Glomerular endothelial cell (primary cell): ENCODE measurements at places on chromosomes 13 and 19. TPM values are rescaled to one million over a fixed set of nuclear protein-coding genes. Genes with fewer than 3 reads are reported as not detected.

Gene ALOX5AP
- 0.29 TPM in 1 of 2 replicates, not detected in the other for total RNA-seq

Gene PEG3
- 0.34 and 0.93 TPM in 2 replicates for total RNA-seq

Gene ITGBL1
- total RNA-seq = 1.3 and 1.4 TPM in 2 replicates

Gene IQCN
- total RNA-seq = 0.92 and 2.4 TPM in 2 replicates

Gene S1PR4
- total RNA-seq = 2.1 TPM in 1 of 2 replicates, not detected in the other

Gene NR1H2
- 65.8 and 68.7 TPM in 2 replicates for total RNA-seq

Gene ZNF491
- 1.2 and 3.1 TPM in 2 replicates for total RNA-seq

Gene ZNF468
- 14.2 and 19.4 TPM in 2 replicates for total RNA-seq

Gene ZNF426
- 8.8 and 9.1 TPM in 2 replicates for total RNA-seq

Gene SMAD9
- total RNA-seq = 1.4 and 2.3 TPM in 2 replicates

GRCh38 chr13:66576381-66576780, 653.8 kb downstream of the PCDH9 start:
- no peak for DNase-seq

DNA sequence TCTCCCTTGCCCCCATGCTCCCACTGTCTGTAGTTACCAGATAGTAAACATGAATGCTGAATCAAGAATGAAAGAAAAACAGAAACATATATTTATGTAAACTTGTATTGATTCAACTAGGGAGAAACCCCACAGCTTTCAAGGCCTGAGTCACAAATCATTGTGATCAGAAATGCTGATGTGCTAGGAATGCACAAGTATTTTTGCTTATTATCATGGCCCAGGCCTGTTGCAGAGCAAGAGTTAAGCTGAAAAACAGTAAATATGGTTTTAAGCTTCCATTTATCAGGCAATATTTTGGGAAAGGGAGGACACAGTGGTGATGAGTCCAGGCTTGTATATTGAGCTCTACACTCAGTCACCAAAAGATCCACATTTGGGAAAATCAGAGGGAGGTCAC, 669.6 kb downstream of the DIAPH3 start:
- DNase-seq = no peak

DNA sequence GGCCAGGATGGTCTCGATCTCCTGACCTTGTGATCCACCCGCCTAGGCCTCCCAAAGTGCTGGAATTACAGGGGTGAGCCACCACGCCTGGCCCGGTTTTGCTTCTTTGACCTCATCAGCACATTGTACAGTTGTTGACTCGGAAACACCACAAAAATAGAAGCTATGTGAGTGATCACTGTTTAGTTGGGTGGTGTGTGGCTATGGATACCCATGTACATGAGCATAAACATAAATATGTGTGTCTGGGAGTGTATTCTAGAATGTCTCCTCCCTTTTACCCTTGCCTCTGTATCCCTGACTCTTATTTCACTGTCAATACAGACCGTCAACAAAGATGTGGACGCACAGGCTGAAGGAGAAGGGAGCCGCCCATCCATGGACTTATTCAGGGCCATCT, 14.4 kb upstream of the WDR88 start:
- DNase-seq = no peak

- no peak for DNase-seq
Measured at GRCh38 chr19:33689138-33689746, 67.5 kb downstream of the CHST8 start.

DNA sequence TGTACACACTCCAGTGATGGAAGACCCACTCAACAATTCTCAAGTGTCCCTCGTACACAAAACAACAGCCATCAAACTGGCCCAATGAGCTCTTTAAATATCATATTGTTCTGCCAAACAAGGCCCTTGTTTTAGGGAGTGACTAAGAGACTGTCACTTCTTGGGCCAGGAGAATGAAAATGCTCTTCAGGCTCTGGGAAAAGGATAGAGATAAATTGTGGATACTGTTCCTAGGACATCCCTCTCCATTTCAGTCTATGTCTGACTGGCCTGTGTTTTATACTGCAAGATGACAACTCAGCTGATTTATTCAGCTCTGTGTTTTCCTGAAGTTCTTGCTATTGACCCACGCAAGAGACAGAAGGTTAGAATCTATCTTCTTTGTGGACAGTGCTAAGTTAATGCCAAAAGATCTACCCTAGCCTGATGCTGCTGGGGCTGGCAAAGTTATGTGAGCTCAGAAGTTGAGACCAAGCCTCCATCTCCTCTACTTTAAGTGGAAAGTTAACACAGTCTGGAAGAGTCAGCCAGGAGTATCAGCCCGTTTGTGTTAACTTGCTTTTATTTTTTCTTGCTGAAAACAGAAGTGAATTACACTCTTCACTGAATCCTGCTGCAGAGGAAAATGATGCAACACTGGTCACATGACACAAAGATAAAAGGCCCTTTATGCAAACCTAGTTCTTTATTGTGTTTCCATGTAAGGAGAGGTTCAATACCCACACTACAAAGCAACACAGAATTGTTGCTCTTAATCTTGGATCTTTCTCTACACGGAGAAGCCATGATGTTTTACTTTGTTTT, 14.6 kb downstream of the FRY start:
- no peak for DNase-seq

- DNase-seq = no peak
Measured at GRCh38 chr13:72403396-72404010, 323.9 kb downstream of the MZT1 start.

GRCh38 chr13:106382534-106382933, 152.9 kb downstream of the EFNB2 start:
- DNase-seq = no peak

GRCh38 chr13:96744367-96745331, 249.6 kb downstream of the OXGR1 start:
- DNase-seq = no peak

DNA sequence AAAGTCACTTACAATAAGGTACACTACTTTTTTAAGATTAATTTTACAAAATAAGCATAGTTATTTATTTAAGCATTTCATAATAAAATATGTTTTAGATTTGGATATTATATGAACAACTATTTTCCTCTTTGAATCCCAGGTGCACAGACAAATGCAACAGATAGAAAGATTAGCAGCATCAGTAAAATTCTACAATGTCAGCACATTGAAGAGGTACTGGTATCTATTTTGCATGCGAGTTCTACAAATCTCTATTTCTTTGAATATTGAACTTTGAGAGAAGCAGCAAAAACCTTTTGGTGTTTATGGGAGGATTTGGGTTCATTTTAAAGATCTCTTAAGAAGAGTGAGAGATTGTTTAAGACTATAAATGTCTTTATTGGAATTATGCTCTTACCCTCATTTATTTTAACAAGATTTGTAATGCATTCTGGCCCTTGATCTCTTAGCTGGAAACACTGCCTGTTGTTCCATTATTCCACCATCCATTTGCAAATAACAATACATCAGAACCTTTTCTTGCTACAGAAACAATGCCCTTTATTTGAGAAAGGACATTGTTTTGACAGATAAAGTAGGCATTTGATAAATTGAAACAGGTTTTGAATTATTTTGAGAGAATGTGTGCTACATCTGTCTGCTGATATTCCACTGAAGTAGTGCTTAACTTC, 558.8 kb upstream of the KLHL1 start:
- no peak for DNase-seq

GRCh38 chr13:37144661-37145060, 39.2 kb upstream of the CSNK1A1L start:
- DNase-seq = no peak

- no peak for DNase-seq
Measured at GRCh38 chr13:26509491-26509890, 48.0 kb upstream of the WASF3 start.

DNA sequence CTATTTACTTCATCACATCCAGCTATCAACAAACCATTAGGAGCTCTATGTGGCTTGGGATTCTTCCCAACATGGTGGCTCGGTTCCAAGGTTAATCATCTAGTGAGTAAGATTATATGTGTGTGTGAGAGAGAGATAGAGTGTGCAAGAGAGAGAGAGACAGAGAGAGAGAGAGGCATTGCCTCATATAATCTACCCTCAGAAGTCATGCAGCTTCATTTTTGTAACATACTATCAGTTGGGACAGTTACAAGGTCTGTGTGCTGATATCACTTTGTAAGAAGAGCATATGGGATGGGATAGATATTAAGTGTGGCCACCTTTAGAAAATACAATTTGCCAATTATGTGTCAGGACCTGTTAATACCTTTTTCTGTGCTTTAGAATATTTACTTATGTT, 104.1 kb downstream of the NDFIP2 start:
- no peak for DNase-seq

DNA sequence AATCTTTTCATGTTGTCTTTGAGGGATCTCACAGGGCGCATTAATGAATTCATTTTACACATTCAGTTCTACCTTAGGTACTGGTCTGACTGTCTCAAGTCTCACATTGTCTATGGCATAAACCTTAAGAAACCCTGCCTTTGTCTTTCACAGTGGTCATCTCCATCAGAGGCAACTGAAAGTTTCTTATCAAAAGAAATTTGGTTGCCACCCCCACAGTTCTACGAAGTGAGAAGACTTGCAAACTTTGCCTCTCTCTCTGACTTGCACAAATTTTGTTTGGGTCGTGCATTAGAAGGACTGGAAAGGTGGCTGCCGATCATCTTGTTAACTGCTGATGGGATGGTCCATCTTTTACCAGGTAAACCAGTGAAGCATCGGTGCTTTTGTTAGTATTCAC, 10.5 kb upstream of the TDRD12 start:
- DNase-seq = no peak

GRCh38 chr19:21608571-21608970, 103.2 kb downstream of the ZNF429 start:
- DNase-seq = no peak

GRCh38 chr13:74110053-74110452, 24.2 kb downstream of the KLF12 start:
- no peak for DNase-seq

DNA sequence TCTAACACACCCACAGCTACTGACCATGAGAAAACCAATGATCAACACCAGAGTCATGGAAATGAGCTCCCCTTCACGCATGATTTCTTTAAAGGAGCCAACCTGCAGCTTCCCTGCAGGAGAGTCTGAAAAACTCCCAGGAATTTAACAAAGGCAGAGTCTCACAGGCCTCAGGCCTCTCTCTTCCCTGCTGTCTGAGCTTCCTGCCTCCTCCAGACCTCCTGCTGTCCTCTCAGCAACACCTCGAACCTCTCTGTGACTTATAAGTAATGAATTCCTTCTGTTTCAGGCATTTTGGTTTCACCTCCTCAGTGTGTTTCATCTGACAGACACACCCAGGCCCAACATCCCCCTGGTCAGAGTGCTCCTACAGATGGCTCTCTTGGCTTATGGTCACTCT, 1044.4 kb downstream of the UQCRFS1 start:
- DNase-seq = no peak

GRCh38 chr13:21733475-21734263, 62.8 kb downstream of the FGF9 start:
- no peak for DNase-seq

- DNase-seq = no peak
Measured at GRCh38 chr19:7746903-7747884, at the start of gene CD209. Gene CD209, minus strand, starts transcription at chr19:7747534. Its CDS starts 23 bp downstream, at chr19:7747511.

- peak; percentile 98 for DNase-seq
Measured at GRCh38 chr19:46133101-46133627, 8.7 kb upstream of the IGFL3 start.

GRCh38 chr19:57719901-57720519, 7.4 kb downstream of the ZNF671 start:
- no peak for DNase-seq

DNA sequence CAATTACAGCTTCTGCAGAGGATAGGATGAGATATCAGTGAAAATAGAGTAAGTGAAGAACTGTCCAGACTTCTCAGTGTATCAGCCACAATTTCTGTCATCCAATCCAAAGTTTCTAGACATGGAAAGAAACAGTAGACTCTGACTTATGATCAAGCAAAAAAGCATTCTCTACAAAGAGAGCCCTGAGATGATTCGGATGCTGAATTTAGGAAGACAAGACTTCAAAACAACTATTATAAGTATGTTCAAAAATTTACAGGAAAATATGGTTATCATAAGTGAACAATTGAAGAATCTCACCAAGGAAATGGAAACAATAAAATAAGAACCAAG, 238.2 kb upstream of the IRS2 start:
- DNase-seq = no peak

- no peak for DNase-seq
Measured at GRCh38 chr13:49098771-49099512, 121.2 kb upstream of the MLNR start.

DNA sequence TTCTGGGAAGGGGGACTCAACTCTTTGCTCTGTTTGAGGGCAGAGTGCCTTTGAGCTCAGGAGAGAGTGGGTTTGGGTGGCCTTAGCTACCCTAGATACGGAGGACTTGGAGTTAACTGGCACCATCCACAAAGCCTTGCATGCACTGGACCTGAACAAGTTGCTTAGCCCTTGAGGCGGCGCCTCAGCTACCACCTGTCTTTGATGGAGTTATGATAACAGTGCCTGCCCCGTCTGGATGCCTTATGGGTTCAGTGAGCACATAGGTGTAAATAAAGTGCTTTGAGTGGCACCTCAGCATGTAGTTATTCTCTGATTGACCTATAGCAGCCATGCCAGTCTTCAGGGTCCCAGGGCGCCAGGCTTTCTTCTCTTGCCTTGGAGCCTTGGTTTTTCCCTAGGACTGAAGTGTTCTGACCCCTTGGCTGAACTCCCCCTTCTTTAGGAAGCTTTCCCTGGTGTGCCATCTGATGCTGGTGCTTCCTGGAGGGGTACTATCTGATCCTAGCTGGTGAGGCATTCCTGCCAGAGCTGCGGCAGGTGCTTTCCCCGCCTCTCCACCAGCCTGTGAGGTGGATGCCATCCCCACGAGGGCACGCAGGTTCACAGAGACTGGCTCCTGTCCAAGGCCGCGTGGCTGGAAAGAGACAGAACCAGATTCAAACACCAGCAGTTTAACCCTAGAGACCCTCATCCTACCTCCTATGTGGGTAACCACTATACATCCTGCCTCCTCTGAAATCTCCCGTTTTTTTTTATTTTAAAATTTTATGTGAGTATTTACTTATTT, 5.8 kb downstream of the BCKDHA start:
- no peak for DNase-seq

DNA sequence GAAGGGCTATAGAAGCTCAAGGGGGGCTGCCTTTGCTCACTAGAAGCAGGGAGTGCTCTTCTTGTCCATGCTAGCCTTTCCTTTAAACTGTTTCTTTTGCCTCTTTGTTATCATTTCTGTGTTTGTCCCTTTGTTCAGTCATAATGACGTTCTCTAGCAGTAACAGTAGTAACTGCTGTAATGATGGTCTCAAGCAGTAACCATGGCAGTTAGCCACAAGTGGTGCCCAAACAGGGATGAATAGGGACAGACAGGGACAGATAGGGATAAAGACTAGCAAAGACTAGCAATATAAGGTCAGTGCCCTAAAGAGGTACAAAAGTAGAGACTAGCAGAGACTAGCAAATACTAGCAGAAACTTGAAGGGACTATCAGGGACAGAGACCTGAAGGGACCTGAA, 869.0 kb upstream of the PRR20A start:
- no peak for DNase-seq

GRCh38 chr19:55958356-55958755, 10.7 kb downstream of the NLRP8 start:
- no peak for DNase-seq
